ENCODE measurements at places on chromosomes 4 and X. TPM values are rescaled to one million over a fixed set of nuclear protein-coding genes. Genes with fewer than 3 reads are reported as not detected.

GRCh38 chr4:44661940-44662622 is 10.7 kb upstream of the YIPF7 start:
- no peaks in the 10 kb centered on the region for H3K27me3 ChIP-seq
- DNase-seq, result no peak
- H3K4me1 ChIP-seq, result no peaks in the 10 kb centered on the region
- H3K27ac ChIP-seq, result no peak overlapping the region

- H3K36me3 ChIP-seq, result no peaks in the 10 kb centered on the region
- no peak overlapping the region for H3K4me3 ChIP-seq
- H3K27me3 ChIP-seq, result no peaks in the 10 kb centered on the region
These were observed 1.8 kb downstream of the SPIN4 start for GRCh38 chrX:63349307-63349706.

DNA sequence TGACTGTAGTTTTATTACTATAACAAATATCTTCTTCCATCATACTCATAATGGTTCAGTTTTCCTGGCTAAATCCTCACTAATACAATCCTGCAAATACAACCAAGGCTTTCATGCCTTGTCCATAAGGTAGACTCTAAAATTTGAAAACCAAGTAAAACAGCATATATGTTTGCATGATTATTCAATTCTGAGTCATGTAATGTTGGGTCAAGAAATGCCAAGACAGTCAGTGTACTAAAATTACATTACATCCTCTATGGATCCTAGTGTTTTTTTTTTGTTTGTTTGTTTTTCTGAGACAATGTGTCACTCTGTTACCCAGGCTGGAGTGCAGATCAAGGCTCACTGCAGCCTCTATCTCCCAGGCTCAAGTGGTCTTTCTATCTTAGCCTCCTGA is 38.6 kb upstream of the TEX13D start:
- no peak overlapping the region for H3K27ac ChIP-seq
- DNase-seq, result no peak
- no peaks in the 10 kb centered on the region for H3K36me3 ChIP-seq
- no peak overlapping the region for H3K4me3 ChIP-seq
- H3K27me3 ChIP-seq, result no peaks in the 10 kb centered on the region

DNA sequence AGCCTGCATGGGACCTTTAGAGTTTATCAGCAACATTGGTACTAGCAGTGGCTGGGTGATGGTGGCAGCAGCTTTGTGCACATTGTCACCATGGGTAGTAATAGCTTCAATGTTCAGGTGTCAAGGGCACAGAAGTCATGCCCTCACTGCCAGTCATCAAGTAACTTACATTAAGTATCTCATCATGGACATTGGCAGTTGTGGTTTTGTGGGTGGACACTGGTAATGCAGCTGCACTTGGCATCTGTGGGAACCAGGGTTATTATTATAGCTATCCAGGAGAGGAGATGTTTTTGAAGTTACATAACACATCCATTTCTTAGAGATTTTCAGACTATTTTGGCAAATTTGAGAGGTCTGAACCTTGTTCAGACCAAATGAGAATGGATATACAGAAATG is 243.2 kb upstream of the NOCT start:
- peaks cover 15% of the 10 kb centered on the region for H3K4me1 ChIP-seq
- DNase-seq, result no peak
- no peak overlapping the region for H3K4me3 ChIP-seq
- H3K27me3 ChIP-seq, result no peaks in the 10 kb centered on the region
- no peaks in the 10 kb centered on the region for H3K36me3 ChIP-seq

GRCh38 chr4:134762053-134762452 is 560.5 kb upstream of the PABPC4L start:
- DNase-seq, result no peak
- H3K36me3 ChIP-seq, result no peaks in the 10 kb centered on the region
- no peaks in the 10 kb centered on the region for H3K4me1 ChIP-seq
- H3K4me3 ChIP-seq, result no peak overlapping the region

- no peak overlapping the region for H3K4me3 ChIP-seq
- H3K27me3 ChIP-seq, result no peaks in the 10 kb centered on the region
- no peak for DNase-seq
- H3K36me3 ChIP-seq, result no peaks in the 10 kb centered on the region
- H3K4me1 ChIP-seq, result peaks cover 3% of the 10 kb centered on the region
These were observed 17.6 kb downstream of the TRIM61 start for GRCh38 chr4:164959896-164960295.

DNA sequence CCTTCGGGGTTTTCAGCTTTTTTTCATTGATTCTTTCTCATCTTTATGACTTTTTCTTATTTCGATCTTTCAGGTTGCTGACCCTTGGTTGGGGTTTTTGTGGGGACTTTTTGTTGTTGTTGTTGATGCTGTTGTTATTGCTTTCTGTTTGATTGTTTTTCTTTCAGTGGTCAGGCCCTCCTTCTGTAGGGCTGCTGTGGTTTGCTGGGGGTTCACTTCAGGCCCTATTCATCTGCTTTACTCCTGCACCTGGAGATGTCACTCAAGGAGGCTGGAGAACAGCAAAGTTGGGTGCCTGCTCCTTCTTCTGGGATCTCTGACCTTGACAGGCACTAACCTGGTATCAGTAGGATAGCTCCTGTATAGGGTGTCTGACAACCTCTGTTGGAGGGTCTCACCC is 39.9 kb upstream of the PCDH18 start:
- no peaks in the 10 kb centered on the region for H3K36me3 ChIP-seq
- no peak overlapping the region for H3K4me3 ChIP-seq
- H3K4me1 ChIP-seq, result peaks cover 8% of the 10 kb centered on the region
- no peaks in the 10 kb centered on the region for H3K27me3 ChIP-seq
- no peak overlapping the region for H3K27ac ChIP-seq

GRCh38 chr4:78659264-78659663 is 107.7 kb downstream of the ANXA3 start:
- no peaks in the 10 kb centered on the region for H3K36me3 ChIP-seq
- H3K4me1 ChIP-seq, result peaks cover 17% of the 10 kb centered on the region
- H3K27me3 ChIP-seq, result no peaks in the 10 kb centered on the region

DNA sequence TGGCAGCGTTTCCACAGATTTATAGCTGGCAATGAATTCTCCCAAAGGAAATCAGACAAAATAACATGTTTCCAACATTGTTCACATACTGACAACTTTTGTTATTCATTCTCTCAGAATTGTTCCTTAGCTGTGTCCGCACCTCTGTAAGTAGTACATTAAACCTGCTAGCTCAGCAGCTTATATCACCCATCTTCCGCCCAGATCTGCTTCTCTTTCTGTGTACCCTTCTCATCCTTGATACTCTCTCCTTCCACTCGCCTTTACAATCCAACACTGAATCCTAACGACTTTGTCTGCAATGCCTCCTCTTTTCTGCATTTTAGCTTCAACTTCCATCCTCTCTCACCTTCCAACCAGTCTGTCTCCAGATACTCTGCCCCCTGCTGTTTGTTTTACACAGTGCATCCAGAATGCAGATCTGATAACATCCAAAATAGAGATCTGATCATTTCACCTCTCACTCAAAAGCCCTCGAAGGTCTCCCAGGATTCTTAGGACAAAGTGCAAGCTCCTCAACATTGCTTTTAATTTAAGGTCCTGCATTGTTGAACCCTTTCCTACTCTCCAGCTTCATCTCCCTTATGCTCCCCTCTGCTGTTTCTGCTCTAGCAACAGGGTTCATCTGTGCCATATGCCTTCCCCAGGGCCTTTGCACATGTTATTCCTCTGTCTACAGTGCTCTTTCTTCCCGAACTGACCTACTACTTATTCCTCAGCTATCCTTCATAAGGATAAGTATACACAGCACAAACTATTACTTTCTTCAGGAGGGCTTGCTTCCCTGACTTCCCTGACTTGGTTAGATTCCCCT is 67.3 kb upstream of the VBP1 start:
- no peaks in the 10 kb centered on the region for H3K27me3 ChIP-seq
- no peak overlapping the region for H3K27ac ChIP-seq
- no peaks in the 10 kb centered on the region for H3K4me1 ChIP-seq
- no peaks in the 10 kb centered on the region for H3K36me3 ChIP-seq

The DMD gene
- total RNA-seq, result 27.8 TPM

The SEPSECS gene
- total RNA-seq, result 10.3 TPM

DNA sequence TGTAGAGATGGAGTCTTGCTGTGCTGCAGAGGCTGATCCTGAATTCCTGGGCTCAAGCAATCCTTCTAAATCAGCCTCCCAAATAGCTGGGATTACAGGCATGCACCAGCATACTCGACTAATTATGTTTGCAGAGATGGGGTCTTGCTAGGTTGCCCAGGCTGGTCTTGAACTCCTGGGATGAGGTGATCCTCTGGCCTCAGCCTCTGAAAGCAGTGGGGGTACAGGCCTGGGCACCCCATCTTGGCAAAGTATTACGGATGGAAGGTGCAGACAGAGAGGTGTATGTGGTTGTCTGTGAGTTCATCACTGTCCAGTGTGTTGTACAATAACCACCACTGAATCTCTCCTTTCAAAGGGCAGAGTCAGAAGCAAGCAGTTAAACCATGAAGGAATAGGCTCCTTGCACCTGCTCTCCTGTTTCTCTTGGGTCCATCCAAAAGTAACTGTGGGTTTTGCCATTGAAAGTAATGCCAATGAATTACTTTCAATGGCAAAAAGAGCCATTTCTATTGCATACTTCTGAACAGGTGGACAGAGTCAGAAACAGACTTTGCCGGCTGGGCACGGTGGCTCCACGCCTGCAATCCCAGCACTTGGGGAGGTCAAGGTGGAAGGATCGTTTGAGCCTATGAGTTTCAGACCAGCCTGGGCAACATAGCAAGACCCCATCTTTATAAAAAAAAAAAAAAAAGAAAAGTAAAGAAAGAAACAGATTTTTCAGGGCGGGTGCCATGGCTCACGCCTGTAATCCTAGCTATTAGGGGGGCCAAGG is 7.0 kb upstream of the AKAP17A start:
- H3K4me3 ChIP-seq, result no peak overlapping the region
- no peaks in the 10 kb centered on the region for H3K4me1 ChIP-seq
- no peaks in the 10 kb centered on the region for H3K27me3 ChIP-seq
- no peak overlapping the region for H3K27ac ChIP-seq
- DNase-seq, result no peak

DNA sequence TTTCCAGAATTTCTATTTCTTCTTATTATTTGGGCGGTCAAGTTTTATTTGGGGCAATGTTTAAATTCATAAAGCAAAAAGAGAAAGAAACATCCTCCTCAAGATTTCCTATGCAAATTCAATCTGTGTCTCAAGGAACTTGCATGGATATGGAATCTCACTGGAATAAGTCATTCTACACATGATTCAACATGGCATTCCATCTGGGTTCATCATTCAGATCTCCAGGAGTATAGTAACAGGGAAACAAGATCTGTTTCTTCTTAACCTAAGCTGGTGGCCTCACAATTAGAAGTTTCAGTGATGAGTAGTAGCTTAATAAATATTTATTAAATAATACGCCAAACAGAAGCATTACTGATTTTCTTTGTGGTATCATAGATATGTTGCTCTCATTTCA is 19.8 kb downstream of the KLHL34 start:
- DNase-seq, result no peak
- no peaks in the 10 kb centered on the region for H3K36me3 ChIP-seq
- no peak overlapping the region for H3K27ac ChIP-seq
- no peaks in the 10 kb centered on the region for H3K27me3 ChIP-seq
- H3K4me1 ChIP-seq, result no peaks in the 10 kb centered on the region

- no peak overlapping the region for H3K4me3 ChIP-seq
- no peak for DNase-seq
- no peaks in the 10 kb centered on the region for H3K27me3 ChIP-seq
- H3K27ac ChIP-seq, result no peak overlapping the region
- no peaks in the 10 kb centered on the region for H3K4me1 ChIP-seq
These were observed 129.8 kb downstream of the SORBS2 start for GRCh38 chr4:185682236-185682635.

The PAGE4 gene
- total RNA-seq, result not detected

GRCh38 chr4:101464596-101464995 is 117.3 kb upstream of the PPP3CA start:
- H3K4me1 ChIP-seq, result no peaks in the 10 kb centered on the region
- no peak for DNase-seq
- H3K36me3 ChIP-seq, result no peaks in the 10 kb centered on the region
- no peak overlapping the region for H3K4me3 ChIP-seq
- no peaks in the 10 kb centered on the region for H3K27me3 ChIP-seq
- no peak overlapping the region for H3K27ac ChIP-seq

- no peak overlapping the region for H3K4me3 ChIP-seq
- H3K4me1 ChIP-seq, result no peaks in the 10 kb centered on the region
- peak; percentile 43 for DNase-seq
- no peaks in the 10 kb centered on the region for H3K27me3 ChIP-seq
These were observed 30.4 kb downstream of the LAMTOR3 start for GRCh38 chr4:99863804-99864203.

DNA sequence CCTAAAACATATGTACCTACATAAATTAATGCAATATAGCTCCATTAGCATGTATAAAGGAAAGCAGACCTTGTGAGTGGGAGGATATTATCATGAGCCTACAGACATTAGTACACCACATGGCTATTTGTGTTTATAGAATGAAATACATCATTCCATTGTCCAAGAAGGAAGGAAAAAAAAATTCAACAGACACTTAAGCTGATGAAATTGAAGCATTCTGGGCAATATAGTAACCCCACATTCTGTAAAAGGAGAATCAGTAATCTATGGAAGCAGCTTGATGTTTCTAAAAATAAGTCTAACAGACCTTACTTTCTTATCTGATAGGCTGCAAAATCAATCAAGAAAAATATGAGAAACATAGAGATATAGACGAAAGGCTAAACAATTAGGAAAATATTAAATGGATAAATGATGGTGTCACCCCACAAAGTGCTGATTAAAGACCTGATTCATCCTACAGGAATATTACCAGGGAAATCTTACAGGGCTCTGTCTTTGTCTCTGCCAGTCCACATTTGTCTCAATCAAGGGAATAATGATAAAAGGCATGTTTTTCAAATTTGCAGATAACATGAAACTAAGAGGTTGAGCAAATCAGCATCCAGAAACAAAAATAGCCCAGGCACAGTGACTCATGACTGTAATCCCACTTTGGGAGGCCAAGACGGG is 76.8 kb downstream of the COMMD8 start:
- H3K4me1 ChIP-seq, result no peaks in the 10 kb centered on the region
- no peak overlapping the region for H3K4me3 ChIP-seq

GRCh38 chrX:16664626-16665025 is 14.7 kb downstream of the S100G start:
- peak overlapping the region; percentile 39 for H3K27ac ChIP-seq
- no peaks in the 10 kb centered on the region for H3K27me3 ChIP-seq
- no peak overlapping the region for H3K4me3 ChIP-seq
- H3K4me1 ChIP-seq, result peaks cover 5% of the 10 kb centered on the region

The ADH7 gene
- not detected for total RNA-seq

GRCh38 chr4:82770607-82771006 is 28.0 kb downstream of the SCD5 start:
- H3K27me3 ChIP-seq, result no peaks in the 10 kb centered on the region
- DNase-seq, result no peak
- no peaks in the 10 kb centered on the region for H3K4me1 ChIP-seq
- H3K36me3 ChIP-seq, result no peaks in the 10 kb centered on the region

DNA sequence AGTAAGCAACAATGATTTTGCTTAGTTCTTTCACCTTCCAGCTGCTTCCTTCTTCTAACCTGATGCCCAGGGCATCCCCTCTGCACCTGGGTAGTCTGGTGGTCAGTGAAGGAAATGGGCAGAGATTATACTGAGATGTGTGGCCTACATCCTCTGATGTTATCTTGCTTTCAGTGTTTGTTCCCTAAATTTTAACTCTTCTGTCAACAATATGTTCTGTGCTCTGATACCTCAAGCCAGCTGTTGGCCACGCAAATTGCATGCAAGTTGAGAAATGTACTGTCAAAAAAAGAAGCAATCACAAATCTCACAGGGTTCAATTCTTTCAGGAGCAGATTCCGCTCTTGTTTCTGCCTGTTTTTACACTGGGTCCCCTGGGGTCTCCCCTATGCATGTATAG is 73.8 kb downstream of the FBXW7 start:
- no peaks in the 10 kb centered on the region for H3K27me3 ChIP-seq
- peaks cover 7% of the 10 kb centered on the region for H3K4me1 ChIP-seq
- no peak overlapping the region for H3K4me3 ChIP-seq
- DNase-seq, result no peak
- no peaks in the 10 kb centered on the region for H3K36me3 ChIP-seq
